Epithelial cell of alveolus of lung (primary cell): ENCODE measurements at places on chromosomes 1 and 21. TPM values are rescaled to one million over a fixed set of nuclear protein-coding genes. Genes with fewer than 3 reads are reported as not detected.

PPIAL4G gene
- total RNA-seq: not detected in 2 replicates

GNG4 gene
- total RNA-seq: 0.78 TPM in 1 of 2 replicates, not detected in the other

PRDM16 gene
- total RNA-seq: 0.65 TPM in 1 of 2 replicates, not detected in the other

AKR7A3 gene
- total RNA-seq: under 0.01 and 1.2 TPM in 2 replicates

FAM151A gene
- not detected in 2 replicates for total RNA-seq

SLC35A3 gene
- 7.3 and 10.3 TPM in 2 replicates for total RNA-seq

CYB5RL gene
- total RNA-seq: 3.0 and 4.4 TPM in 2 replicates

BNIPL gene
- total RNA-seq: 0.13 and 2.3 TPM in 2 replicates

KRTAP15-1 gene
- not detected in 2 replicates for total RNA-seq

GBP4 gene
- 1.0 TPM in 1 of 2 replicates, not detected in the other for total RNA-seq

EPHB2 gene
- 22.4 and 97.9 TPM in 2 replicates for total RNA-seq

EVA1C gene
- total RNA-seq: 3.4 and 6.5 TPM in 2 replicates

EFNA3 gene
- 1.7 and 1.9 TPM in 2 replicates for total RNA-seq
